NCI-H460 (cell line): ENCODE measurements at places on chromosomes 6 and 20.

- no peak for DNase-seq
Observed at GRCh38 chr6:11275598-11275997, 43.1 kb upstream of the NEDD9 start.

DNA sequence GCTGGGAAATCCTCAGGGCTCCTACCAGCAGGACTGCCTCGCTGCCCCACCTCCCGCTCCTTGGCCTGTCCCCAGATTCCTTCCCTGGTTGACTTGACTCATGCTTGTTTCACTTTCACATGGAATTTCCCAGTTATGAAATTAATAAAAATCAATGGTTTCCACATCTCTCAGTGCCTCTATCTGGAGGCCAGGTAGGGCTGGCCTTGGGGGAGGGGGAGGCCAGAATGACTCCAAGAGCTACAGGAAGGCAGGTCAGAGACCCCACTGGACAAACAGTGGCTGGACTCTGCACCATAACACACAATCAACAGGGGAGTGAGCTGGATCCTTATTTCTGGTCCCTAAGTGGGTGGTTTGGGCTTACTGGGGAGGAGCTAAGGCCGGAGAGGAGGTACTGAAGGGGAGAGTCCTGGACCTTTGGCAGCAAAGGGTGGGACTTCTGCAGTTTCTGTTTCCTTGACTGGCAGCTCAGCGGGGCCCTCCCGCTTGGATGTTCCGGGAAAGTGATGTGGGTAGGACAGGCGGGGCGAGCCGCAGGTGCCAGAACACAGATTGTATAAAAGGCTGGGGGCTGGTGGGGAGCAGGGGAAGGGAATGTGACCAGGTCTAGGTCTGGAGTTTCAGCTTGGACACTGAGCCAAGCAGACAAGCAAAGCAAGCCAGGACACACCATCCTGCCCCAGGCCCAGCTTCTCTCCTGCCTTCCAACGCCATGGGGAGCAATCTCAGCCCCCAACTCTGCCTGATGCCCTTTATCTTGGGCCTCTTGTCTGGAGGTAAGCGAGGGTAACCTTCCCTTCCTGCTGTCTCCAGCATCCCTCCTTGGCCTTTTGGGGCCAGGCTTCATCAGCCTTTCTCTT, at the start of gene CFB:
CFB (plus strand) TSS at position 589 of the 863 bp plus-strand sequence; CDS start at position 716, 127 bp downstream.
- DNase-seq: no peak

DNA sequence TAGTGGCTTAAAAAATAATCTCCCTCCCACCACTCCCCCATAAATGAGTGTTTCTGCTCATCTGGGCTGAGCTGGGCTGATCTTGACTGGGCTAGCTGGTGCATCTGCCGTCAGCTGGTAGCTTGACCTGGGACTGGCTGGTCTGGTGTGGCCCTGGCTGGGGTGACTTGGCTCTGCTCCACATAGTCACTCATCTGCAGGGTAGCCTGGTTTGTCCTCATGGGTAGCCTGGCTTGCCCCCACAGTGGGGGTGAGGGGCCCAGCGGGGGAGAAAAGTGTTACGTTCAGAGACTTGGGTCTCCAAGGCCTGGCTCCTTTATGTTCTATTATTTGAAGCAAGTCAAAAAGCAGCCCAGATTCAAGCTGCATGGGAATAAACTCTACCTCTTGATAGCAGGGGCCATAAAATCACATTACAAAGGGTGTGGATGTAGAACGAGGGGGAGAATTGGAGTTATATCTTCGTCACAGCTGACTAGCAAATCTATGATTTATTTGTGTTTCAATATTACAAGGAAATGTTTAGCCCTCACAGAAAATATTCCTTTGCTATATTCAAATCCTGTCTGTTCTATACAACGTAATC, 32.9 kb downstream of the EDN3 start:
- no peak for DNase-seq

DNA sequence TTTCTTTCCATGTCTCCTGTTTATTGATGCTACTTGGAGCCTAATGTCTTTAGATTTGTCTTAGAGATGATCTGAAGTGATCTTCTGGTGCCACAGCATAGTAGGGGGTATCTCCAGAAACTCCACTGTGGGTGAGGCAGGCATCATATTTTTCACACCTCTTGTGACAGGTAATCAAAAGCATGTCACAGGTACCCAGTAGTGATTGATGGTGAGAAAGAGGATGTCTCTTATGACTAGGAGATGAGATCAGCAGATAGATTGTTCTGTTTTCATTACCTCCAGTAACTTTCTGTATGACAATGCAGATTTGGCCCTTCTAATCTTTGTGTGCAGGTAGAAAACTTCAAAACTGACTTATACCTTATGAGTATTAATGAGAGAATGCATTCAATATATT, 13.5 kb downstream of the NCOA7 start:
- DNase-seq: no peak

DNA sequence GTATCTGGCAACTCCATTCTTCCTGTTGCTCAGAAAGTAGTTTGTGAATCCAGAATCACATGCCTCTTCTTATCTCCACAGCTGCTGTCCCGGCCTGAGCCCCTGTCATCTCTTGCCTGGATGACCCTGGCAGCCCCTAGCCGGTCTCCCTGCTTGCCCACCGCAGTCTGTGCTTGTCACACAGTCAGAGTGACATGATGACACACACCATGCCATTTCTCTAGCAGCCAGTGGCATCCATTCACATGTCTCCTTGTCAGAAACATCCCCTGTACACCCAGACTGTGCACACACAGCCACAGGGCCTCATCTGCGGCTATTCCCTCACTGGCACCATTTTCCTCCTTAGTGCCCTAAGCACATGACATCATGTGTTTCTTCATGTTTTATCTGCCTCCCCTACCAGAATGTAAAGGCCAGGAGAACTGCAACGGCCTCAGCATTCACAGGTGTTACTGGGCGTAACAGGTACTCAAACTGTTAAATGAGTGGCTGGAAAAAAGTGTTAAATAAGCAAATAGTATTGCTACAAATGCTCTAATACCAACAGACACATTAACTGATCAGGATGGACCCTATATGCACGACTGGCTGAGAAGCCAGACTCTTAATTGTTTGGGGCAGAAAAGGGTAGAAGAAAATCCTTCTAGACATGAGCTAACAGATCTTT, 9.6 kb downstream of the ABHD12 start:
- DNase-seq: no peak

DNA sequence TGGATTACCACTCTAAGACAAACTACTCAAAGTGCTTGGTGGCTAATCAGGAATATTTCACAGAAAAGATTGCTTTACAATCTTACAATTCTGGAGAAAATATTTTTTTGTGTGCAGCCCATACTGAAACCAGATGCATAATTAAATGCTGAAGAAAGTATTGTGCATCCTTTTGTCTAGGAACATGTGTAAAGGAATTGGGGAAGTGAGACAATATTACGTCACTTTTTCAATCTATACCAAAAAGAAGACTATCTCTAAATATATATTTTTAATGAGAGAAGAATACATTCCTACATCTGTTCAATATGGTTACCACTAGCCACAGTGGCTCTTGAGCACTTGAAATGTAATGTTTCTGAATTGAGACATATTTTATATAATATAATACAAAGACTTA, 992.5 kb upstream of the ADGRB3 start:
- DNase-seq: no peak

DNA sequence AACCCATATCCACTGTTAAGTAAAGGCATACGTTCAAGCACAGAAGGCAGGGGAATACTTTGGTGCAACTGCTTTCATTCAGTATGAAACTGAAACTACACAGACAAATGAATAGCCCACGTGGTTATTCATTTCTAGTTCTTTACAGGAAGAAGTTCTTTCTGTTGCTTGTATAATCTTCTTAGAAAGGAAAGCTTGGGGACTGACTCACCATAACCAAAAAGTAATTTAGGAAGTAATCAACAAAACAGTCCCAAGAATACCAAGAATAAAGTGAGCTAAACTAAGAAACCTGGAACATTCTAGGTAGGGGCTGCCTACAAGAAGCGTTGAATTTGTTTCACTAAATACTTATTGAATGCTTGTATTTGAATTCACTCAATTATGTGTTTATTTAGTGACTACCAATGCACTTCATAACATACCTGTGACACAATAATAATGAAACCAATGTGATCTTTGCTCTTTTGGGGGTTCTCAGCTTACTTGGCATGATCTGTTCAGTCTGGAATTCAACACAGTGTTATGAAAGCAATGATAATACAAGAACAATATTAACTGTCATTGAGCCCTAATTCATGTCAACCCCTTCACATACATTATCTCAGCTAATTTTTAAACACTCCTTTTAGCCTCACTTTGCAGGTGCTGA, 25.1 kb upstream of the KIAA0408 start:
- DNase-seq: no peak

GRCh38 chr6:157239671-157240058, 83.7 kb downstream of the TMEM242 start:
- DNase-seq: no peak

GRCh38 chr6:137883400-137884148, 16.5 kb downstream of the TNFAIP3 start:
- DNase-seq: no peak

GRCh38 chr6:43052842-43053544, 658 bp downstream of the CUL7 start:
- DNase-seq: no peak

DNA sequence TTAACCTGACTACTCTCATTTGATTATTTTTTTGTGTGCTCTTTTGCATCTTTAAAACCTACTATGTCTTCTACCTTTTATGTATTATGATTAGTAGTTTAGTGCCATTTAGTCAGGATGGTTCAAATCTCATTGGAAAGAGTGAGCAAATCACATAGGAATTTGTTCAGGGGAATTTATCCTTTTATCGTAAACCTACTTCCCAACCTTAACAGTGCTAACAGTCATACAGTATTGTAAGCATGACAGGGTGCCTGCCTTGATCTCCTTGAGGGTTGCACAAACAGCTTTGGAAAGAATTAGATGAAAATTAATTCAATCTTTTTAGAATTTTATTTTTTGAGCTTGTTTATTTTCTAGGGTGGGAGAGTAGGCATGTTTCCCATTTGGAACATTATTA, 18.3 kb downstream of the RNF8 start:
- no peak for DNase-seq

- DNase-seq: no peak
Observed at GRCh38 chr20:31568773-31569162, 36.3 kb upstream of the ID1 start.
